ENCODE measurements at places on chromosomes 7 and 10.
A peak's percentile ranks its signal among the peaks of the same experiment; 100 is the strongest.

GRCh38 chr7:130150587-130150986 lies 54.6 kb downstream of the TMEM209 start:
- DNase-seq, result no peak

DNA sequence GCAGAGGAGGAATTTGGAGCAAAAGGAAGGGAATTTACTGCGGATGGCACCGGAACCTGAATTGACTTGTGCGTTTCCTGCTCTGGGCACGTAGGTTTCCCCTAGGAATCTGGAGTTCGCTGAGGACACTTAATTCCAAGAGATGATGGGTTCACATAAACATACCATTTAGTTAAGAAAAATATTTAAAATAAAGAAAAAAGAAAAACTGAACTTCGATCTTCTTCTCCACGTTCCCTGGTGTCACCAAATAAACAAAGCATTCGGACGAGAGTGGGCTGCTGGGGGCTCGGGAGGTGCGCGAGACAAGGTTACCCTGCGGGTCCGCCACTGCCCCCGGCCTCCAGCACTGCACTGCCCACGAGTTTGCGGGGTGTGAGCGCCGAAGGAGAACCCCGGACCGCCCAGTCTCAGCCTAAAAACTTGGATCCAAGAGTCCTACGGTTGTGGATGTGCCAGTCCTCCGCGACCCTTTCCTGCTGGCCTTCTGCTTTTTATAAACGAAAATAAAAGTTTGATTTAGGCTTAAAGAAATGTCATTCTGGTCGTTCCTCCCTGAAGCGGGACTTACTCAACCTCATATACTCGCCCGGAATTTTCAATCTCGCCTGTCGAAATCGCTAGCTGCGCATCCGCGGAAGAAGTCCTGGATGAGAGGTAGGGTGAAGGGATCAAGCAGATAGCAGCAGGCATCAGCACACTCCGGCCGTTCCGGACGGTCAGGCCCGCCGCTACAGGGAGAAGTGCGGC lies 30.3 kb downstream of the SKIDA1 start:
- peak; percentile 37 for DNase-seq

GRCh38 chr10:70758757-70759514 lies 26.2 kb downstream of the TBATA start:
- DNase-seq, result peak; percentile 74

DNA sequence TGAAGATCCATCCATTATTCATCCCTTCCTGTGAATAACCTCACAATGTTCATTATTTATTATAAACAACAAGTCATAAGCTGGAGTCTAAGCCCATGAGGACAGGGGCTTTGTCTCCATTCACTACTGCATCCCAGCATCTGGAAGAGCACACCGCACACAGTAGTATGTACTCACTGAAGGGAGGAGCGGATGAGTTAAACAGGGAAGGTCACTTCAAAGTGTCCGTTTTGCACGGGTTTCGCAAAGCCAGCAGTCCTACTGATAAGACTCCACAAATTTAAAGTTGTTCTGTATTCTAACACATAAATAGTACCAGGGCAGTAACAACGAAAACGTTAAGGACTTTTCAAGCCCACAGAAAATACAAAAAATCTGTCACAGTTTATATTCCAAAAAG lies 167.9 kb downstream of the PARD3 start:
- DNase-seq, result no peak

GRCh38 chr10:14425034-14425433 lies 94.3 kb upstream of the FRMD4A start:
- no peak for DNase-seq

GRCh38 chr7:115087437-115087836 lies 165.5 kb downstream of the MDFIC start:
- DNase-seq, result peak; percentile 85

DNA sequence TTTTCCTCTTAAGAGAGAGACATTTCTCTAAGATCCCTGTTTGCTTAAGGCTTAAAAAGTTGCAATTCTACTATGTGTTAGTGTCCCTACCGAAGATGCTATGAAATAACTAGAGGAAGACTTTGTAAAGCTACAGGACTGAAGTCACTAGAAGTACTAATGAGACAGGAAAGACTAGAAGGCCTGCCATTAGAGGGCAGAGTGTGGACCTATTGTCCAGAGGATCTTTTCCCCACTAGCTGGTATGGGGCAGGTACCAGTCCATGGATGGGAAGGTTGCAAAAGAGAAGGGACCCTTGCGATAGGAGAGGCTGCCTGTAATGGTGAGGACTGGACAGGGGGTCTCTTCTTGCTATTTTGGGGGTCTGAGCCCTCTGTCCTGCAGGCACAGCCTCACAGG lies 178.1 kb downstream of the TMEM178B start:
- no peak for DNase-seq

DNA sequence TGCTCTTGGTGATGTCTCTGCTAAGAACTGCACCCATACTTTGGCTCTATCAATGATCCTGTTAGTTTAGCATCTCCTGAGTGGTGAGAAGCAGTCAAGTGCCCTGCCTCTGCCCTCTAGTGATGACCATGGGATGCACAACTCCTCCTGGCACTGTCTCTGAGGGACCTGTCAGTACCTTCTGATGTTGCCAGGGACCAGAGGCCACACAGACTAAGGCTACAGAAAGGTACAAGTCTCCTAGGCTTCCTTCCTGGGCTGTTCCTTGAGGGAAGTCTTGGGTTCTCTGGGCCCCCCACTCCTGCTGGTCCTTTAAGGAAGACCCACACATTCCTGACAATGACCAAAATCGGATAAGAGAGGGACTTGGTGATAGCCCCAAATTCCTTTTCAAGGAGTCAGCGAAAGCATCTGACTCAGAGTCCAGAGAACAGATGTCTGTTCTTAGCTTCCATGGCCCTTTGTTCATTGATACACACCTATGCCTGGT lies 15.3 kb downstream of the NKX2-3 start:
- DNase-seq, result no peak

GRCh38 chr10:58932126-58932525 lies 244.3 kb upstream of the PHYHIPL start:
- no peak for DNase-seq

GRCh38 chr7:3103614-3104398 lies 60.1 kb upstream of the CARD11 start:
- no peak for DNase-seq

DNA sequence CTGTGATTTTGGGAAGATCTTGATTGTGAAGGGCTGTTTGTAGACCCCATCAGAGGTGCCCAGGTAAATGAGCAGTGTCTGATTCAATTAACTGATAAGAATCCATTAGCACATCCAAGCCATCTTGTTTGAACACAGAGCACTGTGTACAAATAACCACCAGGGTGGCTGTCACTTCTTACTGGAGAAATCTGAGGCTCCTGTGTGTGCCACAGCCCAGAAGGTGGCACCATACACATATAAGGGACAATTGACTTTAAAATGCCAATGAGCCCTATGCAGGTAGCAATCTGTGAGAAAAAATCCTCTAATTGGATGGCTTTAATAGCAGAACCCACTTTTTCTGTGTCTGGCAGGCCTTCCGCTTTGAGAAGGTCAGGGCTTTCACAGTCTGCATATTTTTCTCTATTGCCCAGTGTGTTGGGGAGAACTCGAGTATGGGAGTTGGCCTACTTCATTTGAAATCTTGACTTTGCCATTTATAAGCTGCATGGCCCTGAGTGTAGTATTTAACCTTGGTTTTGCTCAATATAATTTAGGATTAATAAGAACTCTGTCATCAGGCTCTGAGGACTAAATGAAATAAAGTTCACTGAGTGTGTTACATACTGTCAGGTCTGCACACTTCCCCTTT lies 517.4 kb downstream of the CCSER2 start:
- no peak for DNase-seq

DNA sequence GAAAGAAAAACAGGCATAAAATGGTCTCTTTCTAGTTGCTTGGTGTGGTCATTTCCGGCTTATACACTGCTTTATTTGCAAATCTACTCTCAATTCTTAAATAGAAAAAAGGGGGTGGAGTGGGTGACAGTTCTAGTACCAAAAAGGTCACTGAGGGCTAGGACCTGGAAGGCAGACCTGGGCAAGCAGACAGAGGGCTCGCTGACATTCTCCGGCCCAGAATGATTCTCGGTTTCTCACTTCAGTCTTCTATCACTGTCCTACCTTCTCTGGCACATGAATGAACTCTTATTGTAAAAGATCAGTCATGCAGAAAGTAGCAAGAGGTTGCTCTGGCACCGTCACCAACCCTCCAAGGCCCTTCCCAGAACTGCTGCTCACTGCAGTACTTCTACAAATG lies 54.0 kb downstream of the MALSU1 start:
- no peak for DNase-seq

DNA sequence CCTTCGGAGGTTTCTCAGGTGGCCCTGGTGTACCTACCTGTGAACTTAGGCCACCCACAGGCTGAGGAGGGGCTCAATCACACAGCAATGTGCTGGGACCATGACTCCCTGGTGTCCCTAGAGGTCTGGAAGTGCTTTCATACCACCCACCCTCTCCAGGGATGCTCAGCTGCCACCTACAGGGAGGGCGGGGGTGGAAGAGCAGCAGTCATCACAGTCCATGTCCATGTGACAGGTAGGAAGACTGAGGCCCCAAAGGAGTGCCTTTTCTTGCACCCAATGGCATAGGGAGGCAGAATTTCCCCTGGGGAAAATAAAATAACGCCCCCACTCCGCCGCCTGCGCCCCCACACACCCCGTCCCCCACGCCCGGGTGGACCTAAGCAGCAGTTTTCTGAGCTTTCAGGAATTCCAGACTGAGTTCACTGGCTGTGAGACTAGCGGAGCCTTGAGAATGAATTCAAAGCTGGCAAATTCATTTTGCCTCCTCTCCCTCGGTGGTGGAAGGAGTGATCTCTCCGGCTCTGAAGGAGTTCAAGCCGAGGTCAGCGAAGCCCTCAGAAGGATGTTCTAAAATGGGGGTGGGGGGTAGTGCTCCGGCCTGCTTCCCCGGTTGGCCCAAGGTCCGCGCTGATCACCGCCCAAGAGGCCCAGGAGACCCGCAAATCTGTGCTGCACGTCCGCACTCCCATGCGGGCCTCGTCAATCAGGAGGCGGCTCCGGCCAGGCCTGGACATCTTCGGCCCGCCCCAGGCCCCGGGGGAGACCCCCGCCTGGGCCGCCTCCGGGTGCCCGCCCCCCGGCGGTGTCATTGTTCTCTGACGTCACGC lies 2.1 kb upstream of the ZMIZ1 start:
- DNase-seq, result peak; percentile 36

GRCh38 chr7:144508702-144509101 lies 105.2 kb upstream of the NOBOX start:
- no peak for DNase-seq

- DNase-seq, result no peak
Measured at GRCh38 chr7:54882694-54883093, 123.7 kb upstream of the SEC61G start.

GRCh38 chr7:111765751-111766643 lies 203.7 kb upstream of the IMMP2L start:
- peak; percentile 76 for DNase-seq

DNA sequence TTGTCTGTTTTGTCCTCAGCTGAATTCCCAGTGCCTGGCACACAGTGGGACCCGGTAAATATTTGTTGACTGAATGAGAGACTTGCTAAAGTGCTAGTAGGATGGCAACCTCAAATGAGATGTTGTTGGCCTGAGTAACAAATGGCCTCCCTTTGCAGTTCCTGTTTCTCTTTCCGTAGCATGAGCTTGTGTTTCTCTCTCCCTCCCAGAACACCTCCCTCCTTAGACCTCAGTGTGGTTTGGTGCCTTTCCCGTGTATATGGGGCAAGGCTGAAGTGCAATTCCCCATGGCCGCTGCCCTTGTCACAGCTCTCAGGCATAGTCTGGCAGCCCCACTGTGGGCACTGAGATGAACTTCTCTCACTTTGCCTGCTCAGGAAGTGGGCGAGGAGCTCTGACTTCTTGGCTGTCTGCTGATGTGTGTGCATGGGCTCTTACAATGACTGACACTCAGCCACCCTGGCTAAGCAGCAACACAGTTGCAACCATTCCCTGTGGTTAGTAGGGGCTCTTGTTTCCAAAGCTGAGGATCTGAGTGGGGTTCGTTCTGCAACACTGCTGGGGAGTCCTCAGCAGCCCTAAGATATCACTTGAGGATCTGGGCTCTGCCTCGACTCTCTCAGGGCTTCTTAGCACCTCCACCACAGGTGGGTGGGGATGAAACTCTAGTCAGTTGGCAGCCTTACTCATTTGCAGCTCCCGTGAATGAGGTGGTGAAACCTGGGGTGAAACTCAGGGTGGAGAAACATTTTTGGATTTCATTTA lies 136.1 kb downstream of the ICA1 start:
- DNase-seq, result no peak

GRCh38 chr10:104831272-104831671 lies 190.2 kb downstream of the SORCS3 start:
- DNase-seq, result no peak

- DNase-seq, result no peak
Measured at GRCh38 chr7:131904760-131905327, 348.4 kb upstream of the PODXL start.

- no peak for DNase-seq
Measured at GRCh38 chr7:103993551-103993950, 4.1 kb upstream of the RELN start.

DNA sequence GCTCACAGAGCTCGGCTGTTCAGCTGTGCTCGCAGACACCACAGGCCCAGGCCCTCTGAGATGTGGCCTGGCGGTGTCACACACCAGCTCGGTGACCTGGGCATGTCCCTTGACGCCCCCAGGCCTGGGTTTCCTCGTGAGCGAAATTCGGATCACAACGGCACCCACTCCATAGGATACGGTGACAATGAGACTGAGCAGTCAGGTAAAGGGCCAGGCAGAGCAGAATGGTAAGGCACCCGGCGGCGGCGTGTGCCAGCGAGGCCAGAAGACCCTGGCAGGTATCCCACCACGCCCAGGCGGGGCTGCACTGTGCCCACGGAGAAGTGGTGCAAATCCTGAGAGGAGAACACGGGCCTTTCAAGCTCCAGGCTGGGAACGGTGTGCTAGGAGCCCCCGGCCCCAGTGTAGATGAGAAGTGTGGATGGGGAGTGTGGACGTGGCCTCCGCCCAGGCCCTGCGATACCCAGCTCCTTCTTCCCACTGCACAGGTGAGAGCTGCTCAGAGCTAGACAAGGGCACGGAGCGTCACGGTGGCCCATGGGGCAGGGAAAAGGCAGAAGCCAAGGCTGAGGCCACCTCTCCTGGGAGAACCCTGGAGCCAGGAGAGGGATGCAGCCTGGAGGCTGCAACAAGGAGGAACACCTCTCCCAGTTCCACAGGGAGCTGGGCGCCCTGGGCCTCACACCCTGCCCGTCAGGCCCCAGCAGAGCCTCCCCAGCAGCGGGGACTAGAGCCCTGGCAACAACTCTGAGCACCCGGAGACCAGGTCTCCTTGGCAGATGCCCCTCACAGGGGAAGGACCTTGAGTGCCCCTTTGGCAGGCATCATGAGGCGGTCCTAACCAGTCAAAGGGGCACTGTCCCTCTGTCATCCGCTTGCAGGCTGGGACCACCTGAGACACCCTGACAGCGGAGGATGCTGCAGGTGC lies 219.1 kb downstream of the MAD1L1 start:
- DNase-seq, result no peak

GRCh38 chr7:1463676-1464223 lies 4.5 kb upstream of the MICALL2 start:
- no peak for DNase-seq

- peak; percentile 84 for DNase-seq
Measured at GRCh38 chr10:76778914-76779795, 858.5 kb downstream of the KCNMA1 start.

GRCh38 chr7:130490888-130491804 lies 739 bp upstream of the MEST start:
- peak; percentile 54 for DNase-seq
